Caki2 (cell line): ENCODE measurements at places on chromosomes 1 and 21. TPM values are rescaled to one million over a fixed set of nuclear protein-coding genes. Genes with fewer than 3 reads are reported as not detected.
A peak's percentile ranks its signal among the peaks of the same experiment; 100 is the strongest.

DNA sequence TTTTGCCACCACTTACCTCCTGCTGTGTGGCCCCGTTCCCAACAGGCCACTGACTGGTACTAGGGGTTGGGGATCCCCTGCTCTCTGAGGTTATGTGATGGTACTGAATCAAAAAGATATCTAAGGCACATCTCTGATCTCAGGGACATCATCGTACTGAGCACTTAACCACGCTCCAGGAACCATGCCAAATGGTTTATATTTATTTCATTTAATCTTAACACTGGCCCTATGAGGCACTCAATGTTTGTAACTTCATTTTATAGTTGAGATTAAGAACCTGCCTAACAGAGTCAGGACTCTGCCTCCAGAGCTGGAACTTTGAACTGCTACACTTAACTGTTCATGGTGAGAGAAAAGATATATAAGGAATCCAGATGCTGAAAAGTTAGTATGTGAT is 98.0 kb upstream of the HP1BP3 start:
- DNase-seq, result no peak

DNA sequence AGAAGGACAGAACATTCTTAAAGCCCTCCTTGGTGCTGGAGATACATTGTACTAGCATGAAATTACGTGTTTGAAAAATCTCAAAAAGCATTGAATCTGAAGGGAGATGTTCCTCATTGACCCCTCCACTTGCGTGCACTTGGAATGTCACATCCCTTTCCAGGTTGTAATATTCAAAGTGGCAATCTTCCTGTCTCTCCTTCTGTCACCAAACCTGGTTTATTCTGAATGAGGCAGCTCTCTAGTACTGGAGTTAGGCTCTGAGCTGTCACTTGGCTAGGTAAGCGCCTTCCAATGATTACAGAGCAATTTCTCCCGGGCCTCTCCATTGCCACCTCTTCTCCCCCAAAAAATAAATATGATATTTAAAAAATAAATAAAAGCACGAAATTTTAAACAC is 855 bp downstream of the DSCAM start:
- DNase-seq, result no peak

DNA sequence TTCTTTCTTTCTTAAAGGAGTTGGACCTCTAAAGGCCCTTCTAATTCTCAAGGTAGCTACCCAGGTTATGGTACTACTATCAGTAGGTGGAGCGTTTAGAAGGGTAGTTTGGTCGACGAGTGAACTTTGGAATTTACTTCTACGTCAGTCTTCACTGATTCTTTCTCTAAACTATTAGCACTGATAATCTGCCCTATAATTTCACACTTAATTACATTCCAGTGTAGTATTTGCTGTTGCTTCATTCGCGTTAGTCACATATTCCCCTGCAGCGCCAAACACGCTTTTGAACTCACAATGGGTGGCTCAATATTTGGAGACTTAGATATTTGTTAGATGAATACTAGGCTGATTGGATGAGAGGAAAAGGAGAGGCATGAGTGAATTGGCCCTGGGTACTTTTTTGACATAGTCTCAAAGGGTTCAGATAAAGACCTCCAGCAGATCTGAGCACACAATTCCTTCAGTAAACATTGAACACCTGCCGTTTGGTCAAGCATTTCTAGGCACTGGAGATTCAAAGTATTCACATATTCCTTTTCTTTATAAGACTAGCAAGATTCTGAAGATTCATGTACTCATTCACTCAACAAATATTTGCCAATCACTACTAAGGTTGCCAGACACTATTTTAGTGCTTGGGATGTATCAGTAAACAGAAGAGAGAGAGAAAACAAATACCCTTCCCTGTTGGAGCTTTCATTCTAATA is 929 bp upstream of the FOXJ3 start:
- DNase-seq, result no peak

GRCh38 chr1:212651521-212651920 is 43.0 kb downstream of the ATF3 start:
- DNase-seq, result no peak

ELAPOR1 gene
- total RNA-seq, result 0.88 and 1.7 TPM in 2 replicates

GRCh38 chr1:147297438-147297837 is 55.0 kb downstream of the CHD1L start:
- no peak for DNase-seq

- DNase-seq, result no peak
Measured at GRCh38 chr1:23469372-23469982, 14.5 kb downstream of the ASAP3 start.

FAAH gene
- 10.9 and 22.5 TPM in 2 replicates for total RNA-seq

- DNase-seq, result no peak
Measured at GRCh38 chr1:40034869-40035268, 5.7 kb upstream of the CAP1 start.

GPR37L1 gene
- not detected in 2 replicates for total RNA-seq

GRCh38 chr1:95230768-95231191 is 3.2 kb upstream of the RWDD3 start:
- DNase-seq, result no peak

GRCh38 chr1:231161667-231162296 is at the start of gene TRIM67:
Gene TRIM67 (plus strand): TSS chr1:231162058. CDS start chr1:231162970, 912 bp downstream.
- DNase-seq, result no peak

GRCh38 chr21:15001857-15002606 is 62.8 kb downstream of the NRIP1 start:
- peak; percentile 42 for DNase-seq

FCRL4 gene
- total RNA-seq, result not detected in 2 replicates

DNA sequence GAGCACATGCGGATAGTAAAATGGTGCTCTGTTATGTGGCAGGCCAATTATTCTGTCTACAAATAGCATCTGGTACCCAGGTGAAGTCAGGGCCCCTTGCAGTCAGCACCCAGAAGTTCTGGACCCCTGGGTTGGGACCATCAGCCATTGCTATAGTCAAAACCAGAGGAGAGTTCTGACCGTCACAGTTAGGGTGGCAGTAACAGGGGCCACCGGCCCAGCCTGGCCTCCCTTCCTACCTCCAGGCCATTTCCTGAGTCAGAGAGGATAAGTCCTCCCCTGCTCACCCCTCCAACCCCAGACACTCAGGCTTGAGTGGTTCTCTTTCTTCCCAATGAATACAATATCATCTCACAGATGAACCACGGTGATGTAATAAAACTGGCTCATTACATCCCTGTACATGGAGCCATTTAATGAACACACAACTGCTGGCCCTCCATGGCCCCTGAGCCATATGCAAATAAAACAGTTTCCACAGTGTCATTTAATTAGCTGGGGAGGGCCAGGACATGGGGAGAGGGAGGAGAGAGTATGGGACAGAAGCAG is 673.6 kb downstream of the MATN1 start:
- no peak for DNase-seq

- DNase-seq, result no peak
Measured at GRCh38 chr21:41520560-41521442, 12.8 kb upstream of the TMPRSS2 start.

RNF223 gene
- total RNA-seq, result not detected in 2 replicates

FALEC gene
- not detected in 2 replicates for total RNA-seq

MYOG gene
- not detected in 2 replicates for total RNA-seq

CLCA1 gene
- total RNA-seq, result not detected in 2 replicates

DNA sequence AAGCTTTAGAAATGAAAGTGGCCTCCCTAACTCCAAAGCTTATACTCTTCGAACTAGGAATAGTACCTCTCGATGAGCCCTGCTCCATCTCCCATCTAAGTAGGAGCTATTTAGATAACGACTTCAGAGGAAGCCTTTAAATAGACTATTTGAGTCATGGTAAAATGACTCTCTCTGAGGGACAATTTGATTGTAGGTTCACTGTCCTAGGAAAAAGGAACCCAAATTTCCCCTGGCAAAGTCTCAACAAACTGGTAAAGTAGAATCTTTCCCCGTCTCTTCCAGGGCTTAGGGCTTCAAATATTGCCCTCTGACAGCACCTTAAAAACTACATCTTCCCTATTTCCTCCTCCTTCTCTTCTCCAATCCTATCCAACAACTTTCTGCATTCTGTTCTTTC is 2.0 kb upstream of the FCER1A start:
- no peak for DNase-seq

DNA sequence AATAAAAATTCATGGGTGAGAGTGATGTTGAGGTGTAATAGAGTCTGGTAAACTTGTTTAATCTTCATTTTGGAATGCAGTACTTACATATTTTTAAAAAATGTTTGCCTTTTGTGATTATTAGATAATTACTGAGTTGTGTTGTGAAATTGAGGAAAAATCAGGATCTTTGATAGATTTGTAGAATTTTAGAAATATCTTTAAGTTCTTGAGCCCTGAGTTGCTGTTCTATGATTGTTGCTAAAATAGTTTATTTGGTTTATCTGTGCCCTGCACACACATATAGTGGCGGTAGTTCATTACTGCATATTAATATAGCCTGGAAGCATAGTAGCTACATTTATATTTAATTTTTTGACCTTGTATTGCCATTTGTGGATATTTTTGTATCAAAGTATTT is 1.6 kb downstream of the B3GALT2 start:
- DNase-seq, result no peak

- DNase-seq, result no peak
Measured at GRCh38 chr1:117416004-117416403, 48.8 kb downstream of the MAN1A2 start.
